Activated CD8-positive, alpha-beta T cell treated with anti-CD3 and anti-CD28 coated beads, Interleukin-2, amount 10 ng/mL, durations not matched to agents 7 days and 5 days (primary cell): ENCODE measurements at places on chromosomes 7 and 10. TPM values are rescaled to one million over a fixed set of nuclear protein-coding genes. Genes with fewer than 3 reads are reported as not detected.

- H3K4me1 ChIP-seq, result peaks cover 10% of the 10 kb centered on the region
- no peaks in the 10 kb centered on the region for H3K36me3 ChIP-seq
- H3K4me3 ChIP-seq, result no peak overlapping the region
- H3K27me3 ChIP-seq, result no peaks in the 10 kb centered on the region
- H3K27ac ChIP-seq, result no peak overlapping the region
Measured at GRCh38 chr10:4191354-4191753, 406.3 kb upstream of the KLF6 start.

Gene FAM237B
- total RNA-seq, result not detected

Gene TMEM140
- 12.7 TPM for total RNA-seq

Gene UPK3BL1
- 31.4 TPM for total RNA-seq
